ENCODE measurements at places on chromosomes 3 and 15.

DNA sequence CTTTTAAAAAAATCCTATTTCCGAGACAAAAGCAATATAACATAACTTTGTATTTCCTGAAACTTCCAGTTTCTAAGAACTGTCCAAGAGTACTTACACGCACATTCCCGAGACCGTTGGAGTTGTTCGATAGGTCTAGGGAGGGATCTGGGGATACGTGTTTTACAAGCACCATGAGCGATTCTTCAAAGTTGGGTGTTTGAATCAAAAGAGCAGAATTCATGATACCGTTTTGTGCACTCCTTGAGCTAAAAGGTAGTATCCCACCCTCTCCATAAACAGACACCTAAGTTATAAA, 700 bp upstream of the EDEM1 start:
- DNase-seq = no peak

- DNase-seq = no peak
Measured at GRCh38 chr15:75138016-75138999, 63.4 kb upstream of the C15orf39 start.

DNA sequence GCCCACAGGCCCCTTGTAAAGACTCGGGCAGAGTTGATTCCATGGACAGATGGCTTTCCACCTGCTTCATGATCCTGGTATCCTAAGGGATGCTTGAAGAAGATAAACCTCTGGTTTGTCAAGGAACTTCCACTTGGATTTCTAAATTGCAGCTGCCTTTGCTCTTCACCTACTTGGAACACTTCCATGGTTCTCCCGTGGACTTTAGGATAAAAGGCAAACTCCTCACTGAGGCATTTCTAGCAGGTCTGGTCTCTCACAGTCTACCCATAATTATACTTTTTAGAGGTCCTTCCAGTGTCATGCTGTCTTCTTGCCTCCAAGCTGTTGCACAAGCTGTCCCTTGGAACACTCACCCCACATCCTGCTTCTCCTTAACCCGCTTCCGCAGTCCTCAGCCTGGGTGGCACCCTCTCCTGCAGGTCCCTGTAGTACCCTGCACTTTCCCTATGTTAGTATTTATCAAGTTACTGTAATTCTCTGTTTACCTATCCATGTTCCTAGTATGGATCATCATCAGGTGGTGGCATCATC, 12.7 kb downstream of the TLNRD1 start:
- no peak for DNase-seq

GRCh38 chr3:63847718-63848450, 15.7 kb downstream of the THOC7 start:
- no peak for DNase-seq

DNA sequence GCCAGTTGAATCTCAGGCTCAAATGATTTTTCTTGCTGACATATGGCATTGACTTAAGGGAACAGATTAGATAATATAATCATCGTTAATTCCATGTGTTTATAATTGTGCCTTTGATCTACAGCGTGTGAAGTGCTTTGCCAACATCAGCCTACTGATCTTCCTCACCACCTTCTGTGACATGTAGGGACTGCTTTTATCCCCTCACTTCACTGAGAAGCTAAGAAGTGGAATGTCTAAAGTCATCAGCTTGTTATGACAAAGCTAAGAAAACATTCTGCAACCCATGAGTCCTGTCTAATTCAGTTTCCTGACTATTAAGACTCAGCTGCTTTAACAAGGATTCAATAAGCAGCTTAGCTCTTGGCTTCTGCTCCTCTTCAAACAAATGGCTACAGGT, 106.0 kb downstream of the MYH15 start:
- DNase-seq = no peak

- no peak for DNase-seq
Measured at GRCh38 chr3:77462951-77463350, 423.1 kb downstream of the ROBO2 start.

DNA sequence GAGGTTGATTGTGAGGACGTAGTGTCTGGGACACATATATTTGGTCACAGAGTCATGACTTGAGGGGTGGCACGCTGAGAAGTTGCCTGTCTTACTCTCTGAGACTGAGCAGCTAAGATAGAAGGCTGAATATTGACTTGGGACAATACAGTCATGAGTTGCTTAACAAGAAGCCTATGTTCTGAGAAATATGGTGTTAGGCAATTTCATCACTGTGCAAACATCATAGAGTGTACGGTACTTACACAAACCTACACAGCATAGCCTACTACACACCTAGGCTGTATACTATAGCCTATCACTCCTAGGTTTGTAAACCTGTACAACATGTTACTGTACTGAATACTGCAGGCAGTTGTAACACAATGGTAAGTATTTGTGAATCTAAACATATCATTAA, 30.3 kb upstream of the SPESP1 start:
- no peak for DNase-seq

DNA sequence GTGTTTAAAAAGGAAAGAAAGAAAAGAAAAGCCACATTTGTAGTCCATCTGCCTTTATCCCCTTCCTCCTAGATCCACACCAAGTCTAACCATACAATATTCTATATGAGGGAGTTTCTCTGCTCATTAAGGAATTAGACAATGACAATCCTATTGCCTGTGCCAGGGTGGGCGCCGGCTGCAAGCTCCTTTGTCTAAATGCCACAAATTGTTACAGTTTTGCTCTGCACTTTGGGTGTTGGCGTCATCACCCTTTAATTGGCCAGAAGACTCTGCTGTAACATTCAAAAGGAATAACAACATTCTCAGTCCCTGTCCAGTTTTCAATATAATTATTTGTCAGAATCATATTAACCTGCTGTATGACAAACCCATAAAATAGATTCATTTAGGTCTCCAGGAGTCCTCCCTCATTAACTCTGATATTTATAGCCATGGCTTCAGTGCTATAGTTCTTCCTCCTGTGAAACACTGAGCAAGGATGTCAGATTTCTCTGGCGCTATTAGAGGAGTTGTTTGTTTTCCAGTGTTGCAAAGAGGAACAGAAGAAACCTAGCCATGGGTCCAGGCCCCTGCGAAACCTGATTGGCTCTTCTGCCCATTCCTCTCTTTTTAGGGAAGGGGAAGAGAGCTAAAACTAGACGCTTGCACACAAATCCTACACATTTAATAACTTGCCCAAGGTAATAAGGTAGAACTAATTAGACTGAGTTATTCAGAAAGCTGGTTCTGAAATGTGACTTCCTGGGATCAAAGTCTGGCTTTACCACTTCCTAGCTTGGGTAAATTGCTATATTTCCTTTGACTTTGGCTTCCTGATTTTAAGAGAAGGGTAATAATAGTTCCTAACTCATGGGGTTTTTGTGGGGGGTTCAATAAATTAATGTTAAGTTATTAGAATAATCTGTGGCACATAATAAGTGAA, 112.4 kb downstream of the CD47 start:
- DNase-seq = no peak

GRCh38 chr3:166270429-166270828, 433.2 kb upstream of the BCHE start:
- DNase-seq = peak; percentile 12

DNA sequence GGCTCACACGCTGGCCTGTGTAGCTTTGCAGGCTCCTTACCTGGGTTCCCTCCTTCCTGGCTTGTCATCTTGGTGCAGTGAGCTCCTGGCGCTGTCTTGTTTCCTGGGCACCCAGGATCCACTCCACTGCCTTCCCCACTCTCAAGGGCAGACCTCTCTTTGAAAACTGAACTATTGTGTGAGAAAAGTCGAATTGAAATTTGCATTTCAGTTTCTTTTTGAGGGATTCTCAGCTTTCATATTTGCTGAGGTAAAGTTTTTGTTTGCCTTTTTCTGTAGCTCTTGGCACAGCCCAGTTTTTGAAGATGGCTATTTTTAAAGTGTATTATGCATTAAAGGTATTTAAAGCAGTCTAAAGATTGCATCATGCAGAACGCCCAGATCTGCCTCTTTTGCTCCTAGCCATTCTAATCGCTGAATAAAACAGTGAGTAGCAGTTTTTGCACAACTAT, 70.1 kb downstream of the CCK start:
- DNase-seq = peak; percentile 83

DNA sequence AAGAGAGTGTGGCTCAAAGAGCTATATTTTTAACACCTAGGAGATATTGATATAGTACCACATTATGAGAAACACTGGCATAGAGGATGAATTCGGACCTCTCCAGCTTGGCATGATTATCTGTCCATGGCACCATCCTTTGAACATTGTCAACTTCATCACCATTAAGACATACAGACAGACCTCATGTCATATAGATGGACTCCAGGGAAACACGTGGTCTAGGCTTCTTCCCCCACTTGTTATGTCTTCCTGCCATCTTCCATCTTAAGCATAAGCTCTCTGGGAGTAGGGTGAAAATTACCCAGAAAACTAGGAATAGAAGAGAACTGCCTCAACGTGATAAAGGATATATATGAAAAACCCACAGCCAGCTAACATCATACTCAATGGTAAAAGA, 51.8 kb downstream of the OCA2 start:
- no peak for DNase-seq

GRCh38 chr3:187926620-187927019, 181.4 kb upstream of the BCL6 start:
- DNase-seq = no peak

GRCh38 chr3:193231201-193231600, 9.8 kb upstream of the PLAAT1 start:
- no peak for DNase-seq

DNA sequence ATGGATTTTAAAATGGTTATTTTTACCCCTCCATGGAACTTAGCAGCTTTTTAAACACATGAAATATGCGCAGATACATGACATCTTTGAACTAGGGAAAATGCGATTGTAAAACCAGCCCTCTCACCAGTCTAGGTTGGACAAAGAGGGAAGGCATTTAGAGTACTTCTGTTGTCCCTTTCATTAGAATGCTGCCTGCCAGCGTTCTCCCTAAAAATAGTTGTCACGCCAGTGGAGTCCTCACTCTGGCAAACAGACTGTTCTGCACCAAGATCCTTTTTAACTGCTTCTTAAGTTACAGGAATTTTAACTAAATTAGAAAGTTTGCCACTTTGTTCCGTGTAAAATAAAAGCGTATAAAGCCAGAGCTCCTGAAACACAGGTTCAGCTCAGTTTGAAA, 295.3 kb downstream of the VPS13C start:
- no peak for DNase-seq

- DNase-seq = no peak
Measured at GRCh38 chr3:147311716-147312115, 94.6 kb downstream of the ZIC4 start.

DNA sequence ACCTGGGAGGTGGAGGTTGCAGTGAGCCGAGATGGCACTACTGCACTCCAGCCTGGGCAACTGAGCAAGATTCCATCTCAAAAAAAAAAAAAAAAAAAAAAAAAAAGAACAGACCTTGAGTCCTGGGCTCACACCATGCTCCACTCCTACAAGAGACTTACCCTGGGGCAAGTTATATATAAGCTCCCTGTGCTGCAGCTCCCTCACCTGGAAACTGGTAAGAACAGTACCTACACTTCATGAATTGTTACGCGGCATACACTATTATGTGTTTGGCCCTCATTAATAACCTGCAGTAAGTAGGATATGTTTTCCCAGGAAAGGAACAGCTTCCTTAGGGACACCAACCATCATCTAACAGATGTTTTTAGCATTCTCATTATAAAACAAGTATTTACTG, 119.6 kb downstream of the FMN1 start:
- peak; percentile 56 for DNase-seq

DNA sequence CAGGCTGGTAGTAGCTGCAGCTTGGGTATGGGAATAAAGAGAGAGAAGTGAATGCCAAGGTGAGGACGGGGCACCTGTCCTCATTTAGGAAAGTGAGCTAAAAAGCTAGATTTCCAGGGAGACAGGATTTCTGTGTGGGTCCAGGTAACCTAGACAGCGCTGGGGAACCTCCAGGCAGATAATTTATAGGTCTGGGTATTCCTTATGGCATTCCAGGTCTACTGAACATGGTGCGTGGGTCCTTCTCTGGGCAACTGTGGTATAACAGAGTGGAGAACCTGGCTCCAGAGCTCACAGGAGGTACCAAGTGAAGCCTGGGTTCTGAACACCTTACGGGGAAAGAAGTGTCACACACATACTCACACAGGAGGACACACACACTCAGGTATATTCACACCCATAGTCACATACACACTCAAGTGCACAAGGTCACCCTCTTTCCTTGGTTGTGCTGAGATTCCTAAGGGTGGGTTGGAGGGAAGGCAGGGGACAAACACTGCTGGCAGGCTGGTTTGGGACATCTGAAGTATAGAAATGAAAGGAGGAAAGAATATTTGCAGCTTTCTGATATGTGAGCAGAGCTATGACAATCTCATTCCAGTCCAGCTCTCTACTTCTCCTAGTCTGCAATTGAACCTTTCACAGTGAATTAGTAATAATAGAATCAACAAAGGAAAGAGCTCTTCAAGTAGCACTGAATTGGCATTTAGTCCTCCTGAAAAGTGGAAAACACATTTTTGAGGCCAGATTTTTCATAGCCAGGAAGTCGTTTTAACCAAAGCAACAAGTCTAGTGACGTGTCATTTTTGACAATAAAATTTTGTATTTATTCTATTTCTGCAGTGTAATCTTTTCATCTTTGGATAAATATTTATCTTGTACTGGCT, 37.4 kb upstream of the ITGA11 start:
- no peak for DNase-seq

DNA sequence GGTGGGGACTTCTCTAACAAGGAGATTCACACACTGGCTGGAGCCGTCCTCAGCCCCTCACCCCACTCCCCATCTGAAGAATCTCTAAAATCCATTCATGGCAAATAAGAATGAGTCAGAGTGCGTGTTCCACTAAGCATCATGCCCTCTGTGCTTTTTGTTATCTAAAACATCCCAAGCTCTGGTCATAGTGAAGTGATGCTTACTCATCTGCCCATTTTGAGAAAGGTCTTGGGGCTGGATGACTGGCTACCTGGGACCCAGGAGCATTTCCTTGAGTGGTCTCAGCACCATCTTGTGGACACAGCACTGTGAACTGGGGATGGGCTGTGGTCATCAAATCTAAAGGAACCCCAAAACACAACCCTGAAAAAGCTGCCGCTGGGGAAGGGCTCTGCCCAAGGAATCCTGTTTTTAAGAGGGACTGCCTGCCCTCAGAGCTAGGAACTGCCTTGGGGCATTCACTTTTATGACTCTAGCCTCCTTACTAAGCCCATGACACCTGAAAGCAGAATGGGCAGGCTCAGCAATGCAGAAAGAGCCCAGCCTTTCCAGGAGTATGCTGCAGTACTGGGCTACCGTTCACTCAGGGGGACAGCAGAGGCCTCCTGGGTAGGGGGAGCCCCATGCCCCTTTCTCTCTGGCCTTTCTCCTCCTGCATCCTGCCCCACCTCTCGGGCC, 53.5 kb downstream of the ZBTB38 start:
- no peak for DNase-seq

- DNase-seq = no peak
Measured at GRCh38 chr3:127911421-127911931, 3.6 kb upstream of the KBTBD12 start.
